ENCODE measurements at places on chromosomes 7 and 10. TPM values are rescaled to one million over a fixed set of nuclear protein-coding genes. Genes with fewer than 3 reads are reported as not detected.

Gene ANAPC16
- total RNA-seq, result 239 TPM

Gene EIF5AL1
- 0.05 TPM for total RNA-seq

Gene CALHM3
- not detected for total RNA-seq

Gene ANXA8L1
- total RNA-seq, result 0.68 TPM

Gene PLPP4
- not detected for total RNA-seq

Gene PPP1R3C
- 137 TPM for total RNA-seq

Gene MYOZ1
- total RNA-seq, result 0.51 TPM

Gene RUFY2
- 6.7 TPM for total RNA-seq

Gene OR2A5
- not detected for total RNA-seq

Gene CNTNAP2
- total RNA-seq, result 0.65 TPM

Gene ANKRD61
- total RNA-seq, result not detected

Gene SLC13A1
- not detected for total RNA-seq

Gene SPDYE9
- total RNA-seq, result not detected

Gene GPRIN2
- total RNA-seq, result not detected

Gene CTAGE4
- total RNA-seq, result 0.30 TPM

Gene CYP3A4
- total RNA-seq, result not detected

Gene LIPJ
- total RNA-seq, result not detected

Gene CFAP58
- total RNA-seq, result 1.1 TPM
